Head of caudate nucleus (tissue), 42 donors: ENCODE measurements at places on chromosomes 5 and 9.

GRCh38 chr9:80664327-80665210, 1024.8 kb downstream of the TLE1 start:
- no peak for DNase-seq

DNA sequence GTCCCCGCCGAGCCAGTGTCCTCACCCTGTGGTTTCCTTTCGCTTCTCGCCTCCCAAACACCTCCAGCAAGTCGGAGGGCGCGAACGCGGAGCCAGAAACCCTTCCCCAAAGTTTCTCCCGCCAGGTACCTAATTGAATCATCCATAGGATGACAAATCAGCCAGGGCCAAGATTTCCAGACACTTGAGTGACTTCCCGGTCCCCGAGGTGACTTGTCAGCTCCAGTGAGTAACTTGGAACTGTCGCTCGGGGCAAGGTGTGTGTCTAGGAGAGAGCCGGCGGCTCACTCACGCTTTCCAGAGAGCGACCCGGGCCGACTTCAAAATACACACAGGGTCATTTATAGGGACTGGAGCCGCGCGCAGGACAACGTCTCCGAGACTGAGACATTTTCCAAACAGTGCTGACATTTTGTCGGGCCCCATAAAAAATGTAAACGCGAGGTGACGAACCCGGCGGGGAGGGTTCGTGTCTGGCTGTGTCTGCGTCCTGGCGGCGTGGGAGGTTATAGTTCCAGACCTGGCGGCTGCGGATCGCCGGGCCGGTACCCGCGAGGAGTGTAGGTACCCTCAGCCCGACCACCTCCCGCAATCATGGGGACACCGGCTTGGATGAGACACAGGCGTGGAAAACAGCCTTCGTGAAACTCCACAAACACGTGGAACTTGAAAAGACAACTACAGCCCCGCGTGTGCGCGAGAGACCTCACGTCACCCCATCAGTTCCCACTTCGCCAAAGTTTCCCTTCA, 1.4 kb downstream of the GLIS3 start:
- DNase-seq: peak; percentile 37

- DNase-seq: no peak
These were observed 171.9 kb downstream of the SEC61B start for GRCh38 chr9:99393993-99394392.

DNA sequence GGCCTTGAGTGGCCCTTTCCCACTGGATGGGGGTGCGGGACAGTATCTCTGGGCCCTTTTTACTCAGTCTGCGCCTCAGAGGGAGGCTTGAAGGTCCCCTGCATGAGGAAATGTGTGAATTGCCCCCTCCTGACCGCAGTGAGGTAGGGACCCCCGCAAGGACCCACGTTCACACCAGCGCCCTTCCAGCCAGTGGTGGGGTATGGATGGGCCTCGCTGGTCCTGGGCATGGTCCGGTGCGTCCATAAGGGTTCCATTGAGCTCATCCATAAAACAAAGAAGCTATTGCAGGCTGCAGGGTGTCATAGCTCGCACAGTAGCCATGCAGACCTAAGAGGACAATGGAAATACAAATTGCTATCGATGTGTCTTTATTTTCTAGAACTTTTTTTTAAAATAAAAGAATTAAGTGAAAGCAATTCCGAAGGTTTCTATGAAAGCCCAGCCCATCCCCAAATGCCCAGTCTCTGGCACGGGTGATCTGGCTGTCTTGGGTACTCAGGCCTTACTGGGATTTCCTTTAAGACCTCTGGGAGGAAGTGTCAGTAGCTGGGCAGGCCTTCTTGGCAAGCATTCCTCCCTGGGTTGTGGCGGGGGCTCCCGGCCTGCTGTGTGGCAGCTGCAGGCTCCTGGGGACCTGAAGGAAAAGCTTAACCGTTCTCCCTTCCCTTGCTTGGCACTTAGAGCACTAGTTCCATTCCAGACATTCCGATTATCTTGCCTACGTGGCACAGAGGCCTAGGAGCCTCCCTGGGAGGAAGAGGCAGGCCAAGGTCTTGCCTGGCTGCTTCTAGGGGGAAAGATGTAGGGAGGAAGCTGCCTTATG, 1.5 kb upstream of the SEMA5A start:
- peak; percentile 65 for DNase-seq

DNA sequence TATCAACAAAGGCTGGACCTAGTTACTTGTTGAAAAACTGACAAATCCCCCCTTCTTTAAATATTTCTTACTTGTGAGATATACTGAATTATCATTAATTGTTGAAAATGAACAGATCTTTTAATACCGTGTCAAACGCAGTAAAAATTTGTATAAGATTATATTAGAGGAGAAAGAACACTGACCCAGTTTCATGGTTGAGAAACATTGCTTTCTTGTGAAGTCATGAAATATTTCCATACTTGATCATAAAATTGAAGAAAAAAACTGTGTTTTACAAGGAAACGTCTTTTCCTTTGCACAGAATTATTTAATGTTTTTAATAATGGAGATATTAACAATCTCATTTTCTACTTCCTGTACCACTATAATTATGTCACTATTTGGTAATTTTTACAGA, 45.8 kb downstream of the MOCS2 start:
- no peak for DNase-seq

GRCh38 chr9:98806394-98807035, 955 bp upstream of the GALNT12 start:
- DNase-seq: no peak
